ENCODE measurements at places on chromosomes 1 and 21.

DNA sequence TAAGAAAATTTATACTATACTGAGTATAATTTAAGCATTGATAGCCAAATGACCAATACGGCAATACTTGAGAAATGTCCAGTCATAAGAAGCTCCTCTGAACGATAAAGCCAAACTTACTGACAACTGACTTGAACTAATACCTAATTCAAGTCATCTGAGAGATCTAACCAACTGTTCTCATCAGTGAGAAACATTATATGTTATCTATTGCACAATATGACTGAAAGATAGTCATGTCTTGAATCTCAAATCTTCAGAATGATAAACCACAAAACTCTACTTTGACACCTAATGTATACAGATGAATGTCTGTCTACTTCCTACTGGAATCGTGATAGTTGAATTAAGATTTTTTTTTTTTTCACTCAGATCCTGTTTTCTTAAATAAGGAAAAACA lies 39.0 kb downstream of the APP start:
- DNase-seq, result no peak

GRCh38 chr1:75991497-75992114 lies 59.4 kb upstream of the ASB17 start:
- DNase-seq, result peak; percentile 34

GRCh38 chr1:18408656-18409370 lies 71.9 kb upstream of the KLHDC7A start:
- no peak for DNase-seq

DNA sequence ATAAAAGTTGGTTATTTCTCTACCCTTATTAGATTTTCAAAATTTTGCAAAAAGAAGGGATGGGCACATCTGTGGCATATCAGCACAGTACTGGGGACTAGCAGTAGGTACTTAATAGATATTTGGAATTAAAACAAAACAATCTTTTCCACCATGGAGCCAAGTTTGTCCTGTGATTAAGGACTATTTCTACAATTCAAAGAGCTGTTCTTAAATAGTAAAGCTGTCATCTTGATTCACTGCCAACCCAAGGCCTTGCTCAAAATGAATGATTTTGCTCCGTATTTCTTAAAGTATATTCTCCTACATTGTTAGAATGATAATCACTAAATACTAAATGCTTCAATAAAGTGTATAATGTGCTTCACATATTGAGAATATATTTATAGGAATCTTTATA lies 169.9 kb downstream of the S1PR1 start:
- DNase-seq, result no peak

- DNase-seq, result no peak
These were observed 34.6 kb downstream of the EIF2D start for GRCh38 chr1:206577626-206578025.
